ENCODE measurements at places on chromosomes 5 and 9. TPM values are rescaled to one million over a fixed set of nuclear protein-coding genes. Genes with fewer than 3 reads are reported as not detected.

DNA sequence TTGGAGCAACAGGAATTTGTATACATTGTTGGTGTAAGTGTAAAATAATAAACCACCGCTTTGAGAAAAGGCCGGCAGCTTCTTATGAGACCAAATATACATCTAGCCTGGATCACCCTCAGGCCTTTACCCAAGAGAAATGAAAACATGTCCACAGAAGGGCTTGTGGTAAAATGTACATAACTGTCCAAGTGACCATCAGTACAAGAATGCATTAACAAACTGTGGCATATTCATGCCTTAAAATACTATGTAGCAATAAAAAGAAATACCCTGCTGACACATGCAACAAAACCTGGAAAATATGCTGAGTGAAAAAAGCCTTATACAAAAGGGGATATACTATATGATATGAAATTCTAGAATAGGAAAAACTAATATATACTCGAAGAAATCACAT lies 311.9 kb upstream of the TRPC7 start:
- no peak for DNase-seq

- peak; percentile 92 for DNase-seq
These were observed 136.5 kb upstream of the ABCA1 start for GRCh38 chr9:105064248-105065097.

DNA sequence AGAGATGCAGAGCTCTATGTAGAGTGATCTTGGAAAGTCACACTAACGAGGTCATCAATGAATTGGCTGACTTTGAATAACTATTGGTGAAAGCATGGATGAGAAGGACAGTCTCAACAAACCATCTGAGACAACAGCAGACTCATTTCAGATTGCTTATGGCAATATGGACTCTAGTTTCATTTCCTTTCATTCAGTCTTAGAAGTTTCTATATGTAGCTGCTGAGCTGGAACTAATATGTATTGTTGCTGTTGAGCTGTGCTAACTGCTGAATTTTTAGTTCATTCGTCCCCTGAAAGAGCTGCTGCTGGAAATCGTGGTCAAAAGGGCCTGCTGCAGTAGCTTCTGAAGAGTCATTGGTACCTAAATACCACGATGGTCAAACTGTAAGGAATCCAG lies 31.3 kb downstream of the TNFSF15 start:
- no peak for DNase-seq

DNA sequence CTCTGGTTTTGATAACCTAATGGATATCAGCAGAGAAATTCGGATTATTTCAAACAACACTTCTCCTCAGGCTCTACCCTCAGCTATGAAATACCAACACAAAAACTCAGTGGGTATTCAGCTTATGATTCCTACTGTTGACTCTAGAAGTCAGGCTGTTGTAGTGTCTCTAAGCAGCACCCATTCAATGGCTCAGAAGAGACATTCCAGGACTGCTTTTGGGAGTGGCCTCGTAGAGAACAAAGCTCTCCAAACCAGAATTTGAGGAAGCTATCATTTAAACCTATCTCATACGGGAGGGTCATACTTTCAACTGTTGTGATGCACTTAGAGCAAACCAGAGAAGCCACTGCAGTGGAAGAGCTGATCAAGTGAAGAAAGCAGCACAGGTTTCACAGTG lies 34.1 kb downstream of the ETF1 start:
- DNase-seq: no peak

GRCh38 chr5:54017580-54017979 lies 292.8 kb downstream of the ARL15 start:
- no peak for DNase-seq

DNA sequence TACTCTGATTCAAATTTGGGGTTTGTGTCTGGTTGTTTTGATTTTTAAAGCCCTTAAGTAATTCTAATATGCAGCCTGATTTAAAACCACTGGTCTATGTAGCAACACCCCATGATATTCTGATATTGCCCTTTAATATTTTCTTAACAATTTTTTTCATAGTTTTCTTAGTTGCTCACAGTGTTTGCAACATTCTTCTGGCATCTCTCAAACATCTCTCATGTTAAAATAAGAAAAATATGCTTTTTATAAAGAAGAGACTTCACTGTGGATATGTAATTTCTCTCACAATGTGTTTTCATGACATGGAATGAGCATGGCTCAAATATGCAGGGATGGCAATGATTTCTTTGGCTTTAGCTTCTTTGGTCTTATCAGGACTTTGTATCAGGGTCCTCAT lies 183.7 kb downstream of the TAF11L14 start:
- DNase-seq: no peak

DNA sequence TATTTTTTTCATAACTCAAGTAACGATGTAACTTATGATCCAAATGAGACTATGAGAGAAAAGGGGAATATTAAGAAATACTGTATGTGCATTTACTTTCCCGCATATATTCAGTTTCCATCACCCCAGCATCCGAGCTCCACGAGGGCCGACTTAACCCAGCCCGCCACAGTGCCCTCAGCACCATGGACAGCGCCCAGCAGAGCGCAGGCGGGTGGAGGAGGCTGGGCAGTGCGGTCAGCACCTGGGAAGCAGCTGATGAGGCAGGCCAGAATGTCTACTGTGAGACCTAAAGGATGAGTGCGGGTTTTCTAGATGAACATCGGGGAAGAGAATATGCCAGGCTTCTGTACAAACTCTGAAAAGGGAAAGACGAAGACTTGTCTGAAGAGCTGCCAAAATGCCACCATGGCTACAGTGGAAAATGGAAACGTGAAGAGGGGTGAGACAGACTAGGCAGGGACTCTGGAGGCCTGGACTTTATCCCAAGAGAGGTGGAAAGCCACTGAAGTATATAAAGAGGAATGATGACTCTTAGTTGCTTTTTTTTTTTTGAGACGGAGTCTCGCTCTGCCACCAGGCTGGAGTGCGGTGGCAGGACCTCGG lies 34.5 kb upstream of the MED27 start:
- peak; percentile 71 for DNase-seq

SELENOP gene
- total RNA-seq: 153 TPM

FOXD4L5 gene
- 0.25 TPM for total RNA-seq

LRRC70 gene
- 0.56 TPM for total RNA-seq

IGFBPL1 gene
- 1.3 TPM for total RNA-seq

MCC gene
- not detected for total RNA-seq

ZNF300 gene
- 1.8 TPM for total RNA-seq

PCDHGC4 gene
- total RNA-seq: 0.39 TPM

PCDHGB1 gene
- total RNA-seq: 0.60 TPM

PTGES gene
- total RNA-seq: 5.6 TPM

TAF11L2 gene
- total RNA-seq: not detected

PPP3R2 gene
- total RNA-seq: not detected
